ENCODE measurements at places on chromosomes 16 and 17. TPM values are rescaled to one million over a fixed set of nuclear protein-coding genes. Genes with fewer than 3 reads are reported as not detected.
A peak's percentile ranks its signal among the peaks of the same experiment; 100 is the strongest.

The LRRC37A2 gene
- 13.5 TPM for total RNA-seq

The KCNH6 gene
- total RNA-seq, result not detected

The FSCN2 gene
- 2.9 TPM for total RNA-seq

- DNase-seq, result no peak
Observed at GRCh38 chr16:21179126-21179982, 20.9 kb downstream of the LDAF1 start.

DNA sequence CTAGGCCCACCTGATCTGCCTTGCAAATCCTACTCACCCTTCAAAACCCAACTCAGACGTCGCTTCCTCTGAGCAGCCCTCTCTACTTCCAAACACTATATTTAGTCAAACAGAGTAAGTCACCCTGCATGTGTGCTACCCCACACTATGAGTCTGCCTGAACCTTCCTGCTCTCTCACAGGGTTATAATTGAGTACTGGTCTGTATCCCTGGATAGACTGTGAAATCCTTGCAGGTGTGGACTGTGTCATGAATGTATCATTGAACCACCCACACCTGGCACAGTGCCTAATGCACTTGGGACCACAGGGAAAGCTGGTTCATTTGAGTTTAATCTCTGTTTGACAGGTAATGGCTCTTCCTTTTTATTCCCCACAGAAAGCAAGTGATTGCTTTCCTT, 3.4 kb downstream of the FBXO39 start:
- DNase-seq, result no peak

DNA sequence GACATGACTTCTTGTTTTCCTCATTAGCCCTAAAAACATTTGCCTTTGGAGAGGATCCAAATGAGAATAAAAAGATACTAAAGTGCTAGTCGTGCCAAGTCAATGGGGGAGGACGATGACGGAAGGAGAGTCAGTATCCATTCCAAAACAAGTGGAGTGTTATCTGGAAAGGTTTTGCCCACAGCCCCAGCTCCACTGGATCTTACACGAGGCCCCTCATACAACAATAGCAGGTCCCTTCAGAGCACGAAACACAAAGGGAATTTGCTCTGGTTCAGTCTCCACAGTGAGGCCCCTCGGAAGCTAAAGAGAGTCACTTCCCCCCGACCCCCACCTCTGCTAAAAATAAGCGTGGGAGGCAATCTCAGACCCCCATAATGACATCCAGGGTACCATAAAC, 496.9 kb upstream of the ZFHX3 start:
- no peak for DNase-seq

- DNase-seq, result no peak
Observed at GRCh38 chr17:44775136-44775837, 16.5 kb downstream of the ADAM11 start.

- DNase-seq, result no peak
Observed at GRCh38 chr16:87691686-87692079, 74.1 kb downstream of the KLHDC4 start.

DNA sequence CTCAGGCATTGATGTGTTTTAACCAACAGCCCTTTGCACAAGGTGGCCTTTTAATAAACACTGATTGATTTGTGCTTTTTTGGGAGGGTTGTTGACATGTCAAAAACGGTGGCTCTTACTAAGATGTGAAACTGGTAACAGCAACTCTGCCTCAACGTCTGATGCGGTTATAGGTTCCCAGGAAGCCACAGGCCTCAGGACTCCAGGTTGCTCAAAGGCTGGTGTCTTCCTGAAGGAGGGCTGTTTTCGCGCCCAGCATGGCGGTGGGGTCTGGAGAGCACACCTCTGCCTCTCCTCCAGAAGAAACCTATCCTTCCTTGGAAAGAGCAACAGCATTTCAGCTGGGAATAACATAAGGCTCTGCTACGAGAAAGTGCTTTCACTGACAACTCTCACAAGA, 187.5 kb downstream of the IRF8 start:
- no peak for DNase-seq

DNA sequence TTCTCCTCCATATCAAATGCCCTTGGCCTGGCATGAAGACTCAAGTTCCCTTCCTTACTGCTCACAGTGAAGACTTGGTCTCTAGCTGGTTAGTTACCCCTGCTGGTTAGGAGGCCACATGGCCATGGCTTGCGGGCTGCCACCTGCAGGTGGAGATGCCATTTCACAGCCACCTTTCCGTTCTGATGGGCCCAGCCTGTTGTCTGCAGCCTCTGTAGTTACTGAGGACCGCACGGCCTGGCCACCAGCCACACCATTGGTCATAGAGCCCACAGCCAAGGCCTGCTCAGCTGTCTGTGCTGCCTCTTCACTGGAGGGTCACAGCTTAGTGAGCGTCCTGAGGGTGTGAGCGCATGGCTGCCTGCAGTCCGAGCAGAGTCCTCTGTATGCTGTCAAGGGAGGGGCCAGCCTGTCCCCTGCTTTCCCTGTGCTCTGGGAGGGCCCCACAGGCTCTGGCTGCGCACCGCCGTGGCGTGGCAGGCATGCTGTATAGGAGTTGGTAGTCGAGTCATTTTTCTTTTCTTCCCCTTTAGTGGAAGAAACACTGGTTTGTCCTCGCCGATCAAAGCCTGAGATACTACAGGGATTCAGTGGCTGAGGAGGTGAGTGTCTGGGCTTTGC, 59.2 kb downstream of the PLD6 start:
- peak; percentile 57 for DNase-seq

- DNase-seq, result no peak
Observed at GRCh38 chr17:80063830-80064585, 27.6 kb downstream of the CCDC40 start.

- no peak for DNase-seq
Observed at GRCh38 chr16:66353055-66353454, 13.4 kb upstream of the CDH5 start.
